ENCODE measurements at places on chromosomes 16 and 17.

- DNase-seq = no peak
Measured at GRCh38 chr17:68843522-68843921, 111.7 kb downstream of the ABCA8 start.

DNA sequence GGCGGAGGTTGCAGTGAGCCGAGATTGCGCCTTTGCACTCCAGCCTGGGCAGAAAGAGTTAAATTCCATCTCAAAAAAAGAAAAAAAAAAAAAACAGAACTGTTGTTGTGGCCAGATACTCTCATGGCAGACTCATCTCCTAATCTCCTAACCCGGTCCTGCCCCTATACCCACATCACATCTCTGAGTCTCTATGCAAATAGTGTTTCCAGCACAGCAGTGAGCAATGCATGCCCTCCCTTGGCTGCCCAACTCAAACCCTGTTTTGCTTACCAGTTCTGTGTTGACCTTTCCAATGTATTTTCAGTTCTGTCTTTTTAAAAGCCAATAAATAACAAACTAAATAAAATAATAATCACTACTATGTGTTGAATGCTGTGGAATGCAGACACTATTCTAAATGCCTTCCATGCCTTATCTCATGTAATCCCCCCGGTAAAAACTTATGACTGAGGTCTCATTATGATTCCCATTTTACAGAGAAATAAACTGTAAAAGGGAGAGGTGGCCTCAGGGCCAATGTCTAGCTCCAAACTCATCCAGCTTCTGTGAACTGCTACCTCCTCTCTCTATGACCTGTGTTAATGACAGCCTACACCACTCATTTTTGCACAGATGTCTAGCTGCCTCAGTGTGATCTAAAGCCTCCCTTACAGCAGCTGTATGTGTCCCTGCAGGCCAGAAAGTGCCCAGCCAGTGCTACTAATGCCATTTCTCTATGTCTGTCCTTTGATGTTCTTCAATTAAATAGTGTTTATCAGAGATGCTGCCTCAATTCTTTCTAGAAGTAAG is 289.8 kb downstream of the HS3ST3B1 start:
- no peak for DNase-seq

DNA sequence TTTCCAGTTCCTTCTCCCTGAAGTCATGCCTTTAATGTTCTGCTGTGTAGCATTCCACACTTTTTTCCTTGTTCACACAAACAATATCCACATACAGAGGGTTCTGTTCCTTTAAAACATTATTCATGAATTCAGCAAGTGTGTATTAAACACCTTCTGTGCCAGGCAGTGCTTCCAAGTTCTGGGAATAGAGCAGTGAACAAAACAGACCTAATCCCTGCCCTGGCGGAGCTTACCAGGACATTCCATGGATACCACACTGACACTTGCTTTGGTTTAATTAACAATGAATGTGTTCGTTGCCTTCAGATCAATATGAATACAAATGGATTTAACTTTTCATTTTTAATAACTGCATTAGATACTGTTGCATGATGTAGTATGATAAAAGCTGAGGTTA is 57.9 kb upstream of the CLEC19A start:
- no peak for DNase-seq

DNA sequence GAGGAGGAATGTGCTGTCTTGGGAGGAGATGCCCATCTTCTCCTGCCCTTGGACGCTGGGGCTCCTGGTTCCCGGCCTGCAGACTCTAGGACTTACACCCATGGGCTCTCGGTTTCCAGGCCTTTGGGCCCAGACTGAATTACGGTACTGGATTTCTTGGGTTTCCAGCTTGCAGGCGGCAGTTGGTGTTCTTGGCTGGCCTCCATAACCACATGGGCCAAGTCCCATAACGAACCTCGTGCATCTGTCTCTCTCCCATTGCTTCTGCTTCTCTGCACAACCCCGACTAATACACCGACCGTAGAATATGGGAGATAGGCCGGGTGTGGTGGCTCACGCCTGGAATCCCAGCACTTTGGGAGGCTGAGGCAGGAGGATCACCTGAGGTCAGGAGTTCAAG is 162.6 kb downstream of the SDK2 start:
- no peak for DNase-seq

DNA sequence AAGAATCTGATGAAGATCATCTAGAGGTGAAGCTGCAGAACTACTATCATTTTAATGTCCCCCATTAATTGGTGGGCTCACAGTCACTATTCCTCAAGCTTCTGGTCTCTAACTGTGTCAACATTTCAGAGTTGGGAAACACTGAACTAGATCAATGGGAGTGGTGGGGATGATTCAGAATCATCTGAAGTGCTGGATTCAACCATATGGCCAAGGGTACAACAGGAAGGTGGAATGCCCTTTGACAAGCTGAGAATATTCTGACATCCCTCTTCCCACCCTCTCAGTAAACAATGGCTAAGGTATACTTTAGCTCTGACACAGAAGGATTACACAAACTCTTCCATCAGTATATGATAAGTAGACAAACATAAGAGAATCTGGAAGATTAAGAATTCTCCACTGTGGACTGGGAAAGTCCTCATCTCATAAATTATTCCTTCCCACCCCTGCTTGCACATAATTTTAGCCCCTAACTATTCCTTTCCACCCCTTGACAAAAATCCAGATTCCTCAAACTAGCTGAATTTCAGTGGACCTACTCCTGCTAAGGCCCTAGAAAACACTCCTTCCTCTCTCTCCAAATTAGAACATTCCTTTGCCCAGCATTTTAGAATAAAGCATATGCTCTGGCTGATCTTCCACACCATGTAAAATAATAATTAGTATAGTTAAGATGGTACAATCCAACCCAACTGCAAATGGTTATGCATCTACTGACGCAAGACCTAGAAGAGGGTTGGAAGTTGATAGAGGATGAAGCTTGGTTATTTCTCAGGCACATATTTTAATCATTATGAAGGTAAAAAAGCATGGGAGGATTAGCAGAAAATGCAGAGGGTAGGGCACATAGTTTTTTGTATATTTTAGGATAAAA is 16.3 kb upstream of the RFFL start:
- no peak for DNase-seq

- no peak for DNase-seq
Measured at GRCh38 chr16:88407807-88408206, 25.0 kb downstream of the ZNF469 start.

DNA sequence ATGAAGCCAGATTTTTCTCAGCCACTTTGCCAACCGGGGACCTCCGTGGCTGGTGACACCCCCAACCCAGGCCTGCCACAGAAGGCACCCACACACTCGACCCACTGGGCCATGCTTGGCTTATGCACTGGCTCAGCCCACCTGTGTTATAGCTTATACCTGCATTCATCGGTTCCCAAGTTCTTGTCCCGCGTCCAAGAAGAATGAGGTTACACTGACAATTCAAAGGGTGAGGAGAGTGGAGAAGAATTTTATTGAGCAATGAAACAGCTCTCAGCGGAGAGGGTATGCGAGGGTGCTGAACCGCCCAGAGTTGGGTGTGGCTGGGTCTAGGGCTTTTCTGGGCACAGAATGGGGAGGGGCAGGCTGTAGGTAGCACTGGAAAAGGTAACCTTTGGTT is 22.2 kb upstream of the CDH15 start:
- DNase-seq = no peak

GRCh38 chr17:79850571-79851460 is 11.6 kb upstream of the CBX4 start:
- no peak for DNase-seq

DNA sequence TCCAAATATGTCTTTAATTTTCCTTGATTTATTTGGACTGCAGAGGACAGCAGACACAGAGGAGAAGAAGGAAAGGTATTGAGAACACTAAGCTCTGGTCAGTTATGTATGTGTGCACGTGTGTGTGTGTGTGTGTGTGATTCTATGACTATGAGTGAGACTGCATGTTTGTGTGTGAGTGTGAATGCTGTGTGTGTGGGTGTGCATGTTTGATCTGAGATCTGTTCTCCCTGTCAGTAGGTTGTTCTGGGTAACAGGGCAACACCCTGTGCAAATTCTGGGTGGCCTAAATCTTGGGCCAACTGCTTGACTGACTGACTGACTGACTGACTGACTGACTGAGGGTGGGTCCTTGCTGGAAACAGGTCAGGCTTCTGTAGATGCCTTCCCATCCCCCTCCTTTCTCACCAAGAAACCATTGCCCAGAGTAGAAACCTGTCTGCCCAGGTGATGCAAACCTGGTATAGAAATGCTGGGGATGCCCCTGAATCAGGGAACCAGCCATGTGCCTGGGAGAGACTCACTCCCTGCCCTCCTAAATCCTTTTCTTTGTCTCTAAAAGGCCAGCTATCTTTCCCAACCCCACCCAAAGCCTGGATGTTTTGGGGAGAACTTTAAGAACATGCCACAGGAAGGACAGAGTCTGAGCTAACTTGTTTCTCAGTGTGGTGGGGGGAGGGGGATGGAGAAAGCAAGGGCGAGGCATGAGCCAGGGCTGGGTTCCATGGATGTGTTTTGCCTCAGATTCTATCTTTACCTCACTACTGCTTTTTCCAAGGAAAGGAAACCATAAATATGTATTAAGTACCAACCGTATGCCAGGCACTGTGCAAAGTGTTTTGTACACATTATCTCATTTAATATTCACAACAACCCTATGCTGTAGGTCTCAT is 4.5 kb upstream of the NR1D1 start:
- DNase-seq = no peak

DNA sequence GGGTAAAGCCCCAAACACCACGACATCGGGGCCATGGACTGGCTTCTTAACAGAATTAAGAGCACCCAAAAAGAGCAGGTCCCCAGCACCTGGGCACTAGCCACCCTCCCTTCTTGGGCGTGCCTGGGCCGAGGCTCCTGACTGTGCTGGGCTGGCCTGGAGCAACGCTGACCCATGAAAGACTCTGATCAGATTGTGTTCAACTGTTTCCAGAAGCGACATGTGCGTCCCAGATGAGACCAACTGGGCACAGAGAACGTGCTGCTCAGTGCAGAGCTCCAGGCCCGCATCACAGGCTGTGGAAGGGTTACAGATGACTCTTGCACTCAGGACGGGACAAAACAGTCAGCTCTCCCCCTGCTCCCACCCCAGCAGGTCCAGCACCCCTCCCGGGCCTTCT is 100.7 kb downstream of the KCNJ12 start:
- no peak for DNase-seq

DNA sequence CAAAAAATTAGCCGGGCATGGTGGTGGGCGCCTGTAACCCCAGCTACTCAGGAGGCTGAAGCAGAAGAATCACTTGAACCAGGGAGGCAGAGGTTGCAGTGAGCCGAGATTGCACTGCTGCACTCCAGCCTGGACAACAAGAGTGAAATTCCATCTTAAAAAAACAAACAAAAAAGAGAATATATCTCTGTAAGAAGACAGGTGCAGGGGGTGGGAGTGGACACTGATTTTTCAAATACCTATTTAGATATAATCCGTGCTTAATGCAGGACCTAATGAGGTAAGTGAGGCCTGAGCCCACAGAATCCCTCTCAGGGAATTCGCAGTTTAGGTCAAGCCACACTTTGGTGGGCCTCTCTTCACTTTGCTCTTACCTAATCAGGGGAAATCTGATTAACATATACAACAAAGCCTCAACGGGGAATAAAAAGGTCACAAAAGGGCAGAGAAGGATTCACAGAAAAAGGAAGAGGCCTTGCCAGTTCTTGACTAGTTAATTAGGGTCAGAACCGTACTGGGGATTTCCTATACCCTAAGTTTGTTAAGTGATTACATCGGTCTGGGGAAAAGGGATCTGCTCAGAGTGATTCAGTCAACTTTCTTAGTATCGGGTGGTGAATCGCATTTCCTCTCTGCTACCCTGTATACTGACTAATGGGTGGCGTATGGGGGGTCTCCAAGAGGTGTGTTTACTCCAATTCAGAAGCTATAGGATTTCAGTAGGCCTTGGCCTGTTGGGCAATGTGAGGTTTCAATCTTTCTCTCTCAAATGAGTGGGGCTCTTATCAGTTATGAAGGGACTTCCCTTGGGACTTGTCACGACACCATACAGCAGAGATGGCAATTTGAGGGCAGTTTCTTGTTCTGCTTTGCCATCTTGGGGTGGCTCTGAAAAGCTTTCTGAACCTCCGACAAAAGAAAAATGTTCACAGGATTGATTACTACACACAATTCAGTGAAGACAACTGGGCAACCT is 1.9 kb upstream of the NFAT5 start:
- peak; percentile 67 for DNase-seq

- no peak for DNase-seq
Measured at GRCh38 chr17:1996800-1997288, 28.3 kb downstream of the RTN4RL1 start.

DNA sequence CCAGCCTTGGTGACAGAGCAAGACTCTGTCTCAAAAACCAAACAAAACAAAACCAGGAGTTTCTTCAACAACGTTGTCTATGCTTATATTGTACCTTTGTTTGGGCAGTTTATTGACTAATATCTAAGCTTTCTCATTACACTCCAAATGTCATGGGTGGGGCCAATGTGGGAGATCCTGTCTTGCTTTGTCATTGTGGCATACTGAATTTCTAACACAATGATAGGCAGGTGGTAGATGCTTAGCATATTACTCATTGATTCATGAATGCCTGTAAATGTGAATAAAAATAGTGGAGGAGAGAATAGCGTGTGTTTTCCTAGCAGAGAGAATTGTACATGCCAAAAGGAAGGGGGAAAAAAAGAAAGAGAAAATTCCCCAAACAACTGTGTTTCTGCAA is 802.5 kb upstream of the EEF2KMT start:
- no peak for DNase-seq

DNA sequence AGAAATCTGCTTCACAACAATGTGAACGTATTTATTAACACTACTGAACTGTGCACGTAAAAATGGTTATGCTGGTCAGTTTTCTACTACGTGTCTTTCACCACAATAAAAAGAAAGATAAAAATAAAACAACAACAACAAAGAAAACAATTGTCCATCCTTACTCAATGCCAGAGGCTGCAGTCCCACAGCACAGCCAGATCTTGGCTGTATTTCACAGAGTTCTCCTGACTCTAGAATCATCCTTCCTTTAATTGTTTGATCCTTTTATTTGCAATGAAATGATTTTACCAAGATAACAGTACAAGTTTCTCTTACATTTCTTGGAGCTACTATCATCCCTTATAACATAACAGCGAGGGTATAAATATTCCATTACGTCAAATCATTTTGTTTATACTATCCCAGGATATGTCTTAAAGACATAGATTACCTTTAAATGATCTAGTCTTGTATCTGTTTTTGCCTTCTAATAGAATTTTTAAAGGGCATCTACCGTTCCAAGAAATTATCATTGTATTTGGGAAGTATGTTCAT is 103.3 kb downstream of the SLC39A11 start:
- DNase-seq = no peak

DNA sequence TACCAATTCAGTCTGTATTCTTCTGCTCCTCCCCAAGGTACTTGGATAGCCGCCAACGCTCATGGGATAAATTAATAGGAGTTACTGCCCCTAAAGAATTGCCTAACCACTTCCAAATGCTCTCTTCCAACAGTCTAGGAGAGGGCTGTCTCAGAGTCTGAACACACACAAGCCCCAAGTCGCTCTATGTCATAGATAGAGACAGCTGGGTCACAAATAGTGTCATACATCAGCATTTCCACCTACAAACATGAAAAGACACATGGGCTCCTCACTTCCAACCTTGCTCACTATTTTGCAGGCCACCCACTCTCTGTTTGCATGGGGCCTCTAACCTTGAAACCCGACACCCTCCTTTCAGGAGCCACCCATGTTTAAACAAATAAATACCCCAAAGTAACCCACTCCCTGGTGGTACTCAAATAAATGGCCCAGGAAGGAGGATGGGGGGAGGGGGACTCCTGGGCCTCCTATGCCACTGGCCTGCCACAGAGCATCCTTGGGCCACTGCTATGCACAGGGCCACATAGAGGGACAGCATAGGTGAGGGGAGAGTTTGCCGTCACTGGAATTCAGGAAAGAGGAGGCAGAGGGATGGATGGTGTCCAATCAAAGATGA is 265.9 kb downstream of the SOX9 start:
- DNase-seq = no peak

- DNase-seq = peak; percentile 20
Measured at GRCh38 chr17:38559051-38559879, 46.5 kb downstream of the SRCIN1 start.

Measured in CMK (cell line).